ENCODE measurements at places on chromosomes 12 and 14. TPM values are rescaled to one million over a fixed set of nuclear protein-coding genes. Genes with fewer than 3 reads are reported as not detected.

GRCh38 chr12:88433997-88434703 is 146.1 kb downstream of the KITLG start:
- no peak for DNase-seq

DNA sequence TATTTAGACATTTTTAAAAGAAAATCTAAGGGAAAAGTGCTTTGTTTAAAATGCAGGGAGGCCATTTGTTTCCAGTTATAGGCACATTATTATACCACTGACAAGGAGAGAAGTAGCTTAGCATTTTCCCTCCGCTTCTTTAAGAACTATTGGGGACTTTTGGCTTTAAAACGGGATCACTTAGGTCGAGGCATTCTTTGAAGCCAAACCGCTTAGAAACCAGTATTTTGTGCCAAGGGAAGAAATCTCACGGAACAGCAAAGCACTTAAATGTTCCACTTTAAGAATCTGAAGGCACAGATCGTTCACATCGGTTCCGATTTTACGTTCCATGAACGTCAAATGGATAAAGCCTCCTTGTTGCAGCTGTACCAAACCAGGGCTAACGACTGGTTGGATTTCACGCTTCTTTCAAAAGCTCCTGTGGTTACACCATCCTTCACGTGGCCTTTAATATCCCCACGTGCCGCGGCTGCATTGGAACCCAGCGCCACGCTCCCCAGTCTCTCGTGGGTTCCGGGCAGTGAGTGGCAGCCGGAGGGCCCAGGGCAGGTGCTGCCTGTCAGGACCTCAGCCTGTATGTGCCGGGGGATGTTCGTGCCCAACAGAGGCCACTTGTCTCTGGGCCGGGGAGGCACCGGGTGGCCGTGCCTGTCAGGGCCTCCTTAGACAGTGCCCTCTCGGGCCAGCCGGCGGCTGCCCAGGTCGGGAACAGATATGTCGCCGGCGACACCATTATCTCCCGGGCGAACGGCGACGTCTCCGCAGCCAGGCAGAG is 195.4 kb downstream of the KIF26A start:
- no peak for DNase-seq

- no peak for DNase-seq
Measured at GRCh38 chr12:58242796-58243630, 301.6 kb downstream of the ATP23 start.

- DNase-seq, result no peak
Measured at GRCh38 chr12:3332188-3332587, 158.8 kb upstream of the PRMT8 start.

- DNase-seq, result no peak
Measured at GRCh38 chr14:104424406-104425072, 155.0 kb upstream of the C14orf180 start.

GRCh38 chr14:96039633-96040311 is 610 bp downstream of the C14orf132 start:
- peak; percentile 32 for DNase-seq

The OR11H6 gene
- not detected for total RNA-seq

The PRORP gene
- 27.8 TPM for total RNA-seq

The PRB2 gene
- total RNA-seq, result not detected

DNA sequence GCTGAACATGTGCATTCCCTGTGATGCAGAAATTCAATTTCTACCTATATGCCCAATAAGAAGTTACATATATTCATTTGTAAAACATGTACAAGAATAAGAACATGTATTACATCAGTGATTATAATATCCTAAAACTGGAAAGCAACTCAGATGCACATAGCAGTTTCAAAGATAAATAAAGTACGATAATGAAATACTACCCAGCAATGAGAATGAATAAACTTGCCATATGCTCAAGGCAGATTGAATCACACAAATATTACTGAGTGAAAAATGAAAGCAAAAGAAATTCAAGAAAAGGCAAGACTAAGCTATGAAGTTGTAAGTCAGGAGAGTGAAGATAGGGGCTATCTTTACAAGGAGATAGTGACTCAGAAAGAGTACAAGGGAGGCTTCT is 345.3 kb upstream of the OR4E1 start:
- DNase-seq, result no peak

The CLEC14A gene
- not detected for total RNA-seq

DNA sequence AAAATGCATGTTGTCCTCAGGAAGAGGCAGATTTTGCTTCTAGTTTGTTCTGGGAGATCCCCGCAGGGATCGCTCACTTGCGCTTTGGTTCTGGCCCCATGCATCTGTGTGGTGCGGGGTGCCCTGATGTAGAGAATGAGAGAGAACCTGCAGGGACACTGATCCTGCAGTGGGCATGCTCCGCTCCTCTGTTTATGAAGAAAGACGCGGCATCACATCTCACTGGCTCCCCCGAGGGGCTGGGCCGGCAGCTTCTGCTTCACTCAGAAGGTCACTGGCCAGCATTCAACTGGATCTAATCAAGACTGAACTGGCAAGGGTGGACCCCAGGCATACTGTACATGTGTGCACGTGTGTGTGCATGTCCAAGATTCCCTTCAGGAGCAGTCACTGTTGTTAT is 164.2 kb downstream of the CALM1 start:
- no peak for DNase-seq

DNA sequence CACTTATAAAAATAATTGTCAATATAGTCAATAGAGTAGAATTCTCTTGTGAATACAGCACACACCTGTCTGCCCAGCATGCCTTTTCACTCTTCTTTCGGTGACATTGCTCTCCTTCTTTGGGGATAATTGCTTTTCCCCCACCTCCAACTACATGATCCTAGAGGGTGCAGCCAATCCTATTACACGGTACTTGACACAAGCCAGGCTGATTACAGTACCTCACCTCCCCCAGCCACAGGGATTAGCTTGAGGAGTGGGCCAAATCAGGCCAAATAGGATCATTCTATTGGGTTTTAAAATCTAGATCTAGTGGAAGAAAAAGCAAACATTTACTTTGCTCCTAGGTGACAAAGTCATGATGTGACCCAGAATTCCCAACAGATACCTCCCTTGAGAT is 16.8 kb upstream of the NFYB start:
- DNase-seq, result no peak
